ENCODE measurements at places on chromosomes 16 and 17.

- no peak for DNase-seq
These were observed 248.9 kb upstream of the TNRC6C start for GRCh38 chr17:77709594-77709993.

DNA sequence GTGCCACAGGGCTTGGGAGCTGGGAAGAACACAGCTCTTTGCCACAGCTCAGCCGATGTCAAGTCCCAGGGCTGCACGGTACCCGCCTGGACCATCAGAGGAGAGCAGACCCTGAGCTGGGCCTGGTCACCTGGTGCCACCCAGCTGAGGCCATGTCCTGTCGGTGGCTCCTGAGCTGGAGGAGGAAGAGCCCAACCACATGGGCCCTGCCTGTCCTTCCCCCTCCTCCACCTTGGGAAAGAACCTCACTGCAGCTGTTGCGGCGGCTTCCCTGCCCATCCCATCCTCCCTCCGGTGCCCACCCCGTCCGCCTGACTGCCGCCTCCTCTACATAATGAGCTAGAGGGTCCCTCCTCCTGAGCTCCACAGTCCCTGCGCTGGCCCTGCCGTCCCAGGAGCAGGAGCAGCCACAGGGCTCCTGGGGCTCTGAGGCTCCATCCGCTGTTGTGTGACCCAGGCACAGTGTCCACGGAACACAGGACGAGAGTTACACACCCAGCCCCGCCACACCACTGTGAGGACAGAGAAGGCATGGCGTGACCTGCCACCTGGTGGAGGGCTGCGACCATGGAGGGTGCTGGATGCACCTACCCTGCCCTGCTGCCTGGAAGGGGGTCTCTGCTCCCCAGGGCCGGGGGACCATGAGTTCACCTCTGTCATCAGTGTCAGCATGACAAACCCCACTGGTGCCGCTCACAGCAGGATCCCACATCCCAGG, 21.4 kb upstream of the CHMP6 start:
- DNase-seq = peak; percentile 34

DNA sequence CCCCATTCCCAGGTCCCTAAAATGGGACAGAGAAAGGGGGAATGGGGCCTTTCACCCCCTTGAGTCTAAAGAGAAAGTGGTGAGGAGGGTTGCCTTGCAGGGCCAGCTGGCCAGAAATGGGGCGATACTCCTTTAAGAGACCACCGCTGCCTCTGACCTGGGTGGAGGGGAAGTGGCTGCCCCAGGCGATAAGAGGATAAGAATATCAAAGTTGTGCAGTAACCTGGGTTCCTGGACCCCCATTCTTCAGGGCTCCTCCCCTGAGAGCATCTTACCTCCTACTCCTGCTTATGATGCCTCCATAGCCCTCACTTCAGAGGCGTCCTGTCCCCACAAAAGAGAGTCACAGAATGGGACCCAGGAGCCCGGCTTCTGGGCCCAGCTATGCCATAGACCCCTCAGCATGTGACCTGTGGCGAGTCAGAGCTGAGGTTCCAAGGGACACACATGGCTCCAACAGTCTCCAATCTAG, 5.2 kb upstream of the TSPOAP1 start:
- DNase-seq = peak; percentile 19

DNA sequence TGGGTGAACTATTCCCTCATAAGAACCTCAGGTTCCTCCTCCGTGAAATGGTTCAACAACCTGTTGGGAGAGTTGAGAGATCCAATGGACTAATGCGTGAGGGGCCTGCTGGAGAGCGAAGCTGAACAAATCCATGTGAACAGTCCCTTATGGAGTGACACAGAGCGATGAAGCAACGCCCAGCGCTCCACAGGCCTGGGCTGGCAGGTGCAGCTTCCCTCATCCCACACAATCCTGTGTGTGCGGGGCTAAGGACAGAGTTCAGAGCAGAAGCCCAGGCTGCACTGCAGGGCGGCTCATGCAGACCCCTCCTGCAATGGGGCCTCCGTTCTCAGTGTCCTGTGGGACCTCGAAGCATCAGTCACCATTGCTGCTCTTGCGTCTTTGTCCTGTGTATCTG, 90.4 kb downstream of the KCNJ12 start:
- no peak for DNase-seq

DNA sequence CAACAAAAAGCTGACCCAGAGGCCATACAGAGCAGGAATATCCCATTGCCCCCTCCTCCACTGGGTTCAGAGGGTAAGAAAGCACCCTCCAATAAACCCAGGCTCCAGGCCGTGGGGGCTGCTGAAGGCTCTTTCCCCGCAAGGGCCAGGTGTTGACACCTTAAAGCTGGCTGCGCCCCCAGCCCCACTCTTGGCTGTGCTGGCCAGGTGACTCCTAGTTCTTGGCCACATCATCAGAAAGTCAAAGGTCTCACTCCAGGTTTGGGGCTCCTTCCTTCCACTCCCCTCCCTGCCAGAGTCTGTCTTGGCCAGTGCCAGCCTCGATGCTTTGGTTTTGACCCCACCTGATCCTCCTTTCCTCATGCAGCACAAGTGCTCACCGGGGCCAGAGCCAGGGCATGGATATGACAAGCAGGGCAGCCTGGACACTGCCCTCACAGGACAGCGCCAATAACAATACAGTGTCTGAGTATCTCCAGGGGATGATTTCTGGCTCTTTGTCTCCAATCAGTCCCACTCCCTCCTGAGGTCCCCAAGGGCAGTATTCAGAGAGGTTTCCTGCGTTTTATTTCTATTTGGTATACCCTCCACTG, 8.2 kb downstream of the SLC46A1 start:
- DNase-seq = no peak

- no peak for DNase-seq
These were observed 48.7 kb downstream of the RPGRIP1L start for GRCh38 chr16:53654946-53655345.

DNA sequence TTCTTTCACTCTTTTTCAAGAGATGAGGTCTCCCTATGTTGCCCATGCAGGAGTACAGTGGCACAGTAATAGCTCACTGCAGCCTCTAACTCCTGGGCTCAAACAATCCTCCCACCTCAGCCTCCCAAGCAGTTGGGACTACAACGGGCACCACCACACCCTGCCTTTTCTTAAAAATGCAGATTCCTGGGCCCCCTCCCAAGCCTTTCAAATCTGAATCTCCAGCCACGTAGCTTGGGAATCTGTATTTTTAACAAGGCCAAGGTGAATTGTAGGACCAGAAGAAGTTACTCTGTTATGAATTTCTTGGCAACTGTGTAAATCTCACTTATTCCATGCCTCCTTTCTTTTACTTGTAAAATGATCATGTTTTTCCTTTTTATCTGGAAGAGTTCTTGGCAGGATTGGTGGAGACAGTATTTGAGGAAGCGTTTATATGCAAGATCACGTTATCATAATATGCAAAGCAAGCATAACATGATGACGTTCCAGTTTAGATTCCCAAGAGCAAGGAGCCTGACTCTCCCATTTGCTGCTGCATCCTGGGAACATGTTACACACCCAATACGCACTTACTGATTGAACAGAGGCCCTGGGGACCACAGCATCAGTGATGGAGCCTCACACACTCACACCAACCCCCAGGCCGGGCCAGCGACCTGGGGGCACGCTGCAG, 44.5 kb downstream of the LITAF start:
- DNase-seq = no peak

- DNase-seq = peak; percentile 63
These were observed 544 bp downstream of the CYB561 start for GRCh38 chr17:63445571-63445953.

GRCh38 chr16:11379420-11379819, 34.2 kb downstream of the RMI2 start:
- no peak for DNase-seq

GRCh38 chr17:27523712-27524111, 67.5 kb downstream of the KSR1 start:
- no peak for DNase-seq

GRCh38 chr16:27500801-27501200, 48.9 kb downstream of the GTF3C1 start:
- no peak for DNase-seq

GRCh38 chr16:69412287-69412686, 12.1 kb upstream of the CYB5B start:
- no peak for DNase-seq

GRCh38 chr17:79407385-79407784, 203.5 kb downstream of the RBFOX3 start:
- no peak for DNase-seq

DNA sequence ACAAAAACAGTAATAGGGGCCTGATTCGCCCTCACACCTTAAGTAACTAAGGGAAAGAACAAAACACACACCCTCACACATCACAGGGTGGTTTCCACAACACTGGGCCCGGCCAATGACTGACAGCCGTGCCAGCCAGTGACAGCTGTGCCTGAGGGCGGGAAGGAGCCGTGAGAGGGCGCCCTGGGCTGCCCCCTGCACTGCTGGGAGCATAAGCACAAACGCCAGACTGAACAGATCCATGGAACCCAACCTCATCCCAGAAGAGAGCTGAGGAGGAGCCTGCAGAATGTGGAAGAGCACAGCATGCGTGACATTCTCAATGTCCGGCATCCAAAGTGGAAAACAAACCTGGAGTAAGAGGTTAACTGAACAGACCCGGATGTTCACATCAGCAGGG, 16.0 kb downstream of the CSNK1D start:
- DNase-seq = peak; percentile 72

- DNase-seq = no peak
These were observed 6.2 kb upstream of the ABCA8 start for GRCh38 chr17:68961214-68961882.

DNA sequence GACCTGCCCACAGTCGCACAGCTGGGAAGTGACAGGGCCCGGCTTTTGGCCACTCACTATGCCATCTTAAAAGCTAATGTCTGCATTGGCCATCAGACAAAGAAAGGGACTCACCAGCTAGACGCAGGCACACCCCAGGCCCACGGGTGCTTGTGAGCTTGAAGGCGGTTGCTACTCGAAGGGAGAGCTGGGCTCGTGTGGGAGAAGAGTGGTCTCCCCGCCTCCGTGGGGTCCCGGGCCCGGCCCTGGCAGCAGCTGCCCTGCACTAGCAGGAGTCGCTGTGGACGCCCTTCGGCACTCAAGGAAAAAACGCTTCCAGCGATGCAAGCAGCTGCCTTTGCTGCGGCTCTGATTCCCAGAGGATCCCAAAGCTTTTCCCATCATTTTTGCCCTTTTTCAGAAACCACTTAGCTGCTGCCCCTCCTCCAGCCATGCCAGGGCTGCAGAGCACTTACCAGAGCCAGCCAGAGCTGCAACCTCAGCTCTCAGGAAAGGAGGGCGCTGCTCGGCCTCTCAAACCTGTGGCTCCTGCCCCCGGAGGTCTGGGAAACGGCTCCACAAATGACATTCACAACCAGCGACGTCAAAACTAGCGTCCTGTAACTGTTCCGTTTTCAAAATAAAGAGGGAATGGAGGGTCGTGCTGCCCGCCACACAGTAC, 12.3 kb downstream of the TRPV1 start:
- DNase-seq = no peak

DNA sequence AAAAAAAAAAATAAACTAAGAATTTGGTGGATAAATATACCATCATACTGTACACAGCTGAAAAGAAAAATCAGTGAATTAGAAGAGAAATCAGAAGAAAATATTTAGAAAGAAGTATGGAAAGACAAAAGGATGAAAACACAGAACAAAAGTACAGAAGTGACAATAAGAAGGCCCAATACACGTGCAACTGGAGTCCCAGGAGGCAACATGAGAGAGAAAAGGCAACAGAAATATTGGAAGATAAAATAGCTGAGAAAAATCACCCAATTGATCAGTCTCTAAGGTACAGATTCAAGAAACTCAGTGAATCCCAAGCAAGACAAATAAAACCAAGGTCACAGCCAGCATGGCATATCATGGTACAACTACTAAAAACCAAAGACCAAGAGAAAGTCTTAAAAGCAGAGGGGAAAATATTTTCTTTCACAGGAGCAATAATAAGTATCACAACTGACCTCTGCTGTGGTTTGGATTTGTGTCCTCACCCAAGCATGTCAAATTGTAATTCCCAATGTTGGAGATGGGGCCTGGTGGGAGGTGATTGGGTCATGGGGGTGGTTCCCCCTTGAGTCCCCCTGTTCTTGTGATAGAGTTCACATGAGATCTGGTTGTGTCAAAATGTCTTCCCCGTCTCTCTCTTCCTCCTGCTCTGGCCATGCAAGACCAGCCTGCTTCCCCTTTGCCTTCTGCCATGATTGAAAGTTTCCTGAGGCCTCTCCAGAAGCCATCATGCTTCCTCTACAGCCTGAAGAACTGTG, 20.2 kb upstream of the ENGASE start:
- DNase-seq = no peak

DNA sequence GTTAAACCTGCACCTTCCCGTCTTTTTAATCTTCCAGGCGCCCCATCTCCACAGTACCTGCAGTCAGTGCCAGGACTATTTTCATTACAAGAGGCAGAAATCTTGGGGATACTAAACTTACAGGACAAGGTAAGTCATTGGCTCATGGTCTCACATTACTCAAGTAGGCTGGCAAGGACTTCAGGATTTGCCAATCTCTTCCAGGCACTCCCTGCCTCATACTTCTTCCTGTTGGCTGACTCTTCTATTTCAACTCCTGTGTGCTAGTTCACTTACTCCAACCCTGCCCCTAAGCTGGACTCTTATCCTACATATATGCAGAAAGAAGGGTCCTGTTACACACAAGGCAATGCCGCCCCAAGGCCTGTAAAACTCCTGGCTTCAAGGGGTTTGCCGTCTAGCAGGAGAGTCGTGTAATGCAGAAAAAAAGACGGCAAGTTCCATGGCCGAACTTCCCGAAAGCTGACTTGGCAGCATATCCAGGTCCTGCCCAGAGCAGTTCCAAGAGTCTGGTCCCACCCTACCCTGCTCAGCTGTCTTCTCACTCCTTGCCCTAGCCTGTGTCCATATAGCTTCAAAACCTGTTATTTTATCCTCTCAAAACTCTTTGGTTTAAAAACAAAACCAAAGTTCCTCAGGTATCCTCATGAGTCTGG, 14.8 kb downstream of the ERN1 start:
- DNase-seq = no peak

- no peak for DNase-seq
These were observed 18.9 kb downstream of the ADAM11 start for GRCh38 chr17:44777394-44778348.

- DNase-seq = no peak
These were observed 181.3 kb downstream of the CDH13 start for GRCh38 chr16:82808036-82808435.

DNA sequence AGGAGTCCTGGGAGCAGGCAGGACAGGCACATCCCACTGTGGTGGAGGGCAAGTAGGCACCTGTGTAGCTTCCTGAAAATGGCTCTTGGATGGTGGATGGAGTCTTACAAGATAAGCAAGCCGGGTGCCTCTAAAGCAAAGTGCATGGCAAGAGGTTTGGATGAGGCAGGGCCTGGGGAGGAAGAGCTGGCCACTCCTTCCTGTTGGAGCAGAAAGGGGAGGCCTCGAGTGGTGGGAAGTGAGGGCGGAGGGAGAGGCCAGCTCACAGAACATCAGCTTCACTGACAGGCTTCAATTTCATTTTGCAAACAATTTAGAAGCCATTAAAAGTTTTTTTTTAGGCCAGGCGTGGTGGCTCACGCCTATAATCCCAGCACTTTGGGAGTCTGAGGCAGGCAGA, 31.0 kb downstream of the CD300A start:
- DNase-seq = no peak

Data from effector memory CD8-positive, alpha-beta T cell (primary cell).